ENCODE measurements at places on chromosomes 4 and X.

GRCh38 chrX:64977830-64978229 is 1.6 kb upstream of the ZC4H2 start:
- DNase-seq = peak; percentile 0

DNA sequence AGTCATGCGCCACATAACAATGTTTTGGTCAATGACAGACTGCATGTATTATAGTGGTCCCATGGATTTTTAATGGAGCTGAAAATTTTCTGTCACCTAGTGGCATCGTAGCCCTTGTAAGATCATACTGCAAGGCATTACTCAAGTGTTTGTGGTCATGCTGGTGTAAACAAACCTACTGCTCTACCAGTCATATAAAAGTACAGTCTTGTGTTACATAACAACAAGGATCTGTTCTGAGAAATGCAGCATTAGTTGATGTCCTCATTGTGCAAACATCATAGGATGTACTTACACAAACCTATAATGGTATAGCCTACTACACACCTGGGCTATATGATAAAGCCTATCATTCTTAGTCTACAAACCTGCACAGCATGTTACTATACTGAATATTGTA is 34.6 kb downstream of the COX18 start:
- peak; percentile 62 for DNase-seq

GRCh38 chrX:40893251-40893910 is 158.0 kb upstream of the MED14 start:
- no peak for DNase-seq

DNA sequence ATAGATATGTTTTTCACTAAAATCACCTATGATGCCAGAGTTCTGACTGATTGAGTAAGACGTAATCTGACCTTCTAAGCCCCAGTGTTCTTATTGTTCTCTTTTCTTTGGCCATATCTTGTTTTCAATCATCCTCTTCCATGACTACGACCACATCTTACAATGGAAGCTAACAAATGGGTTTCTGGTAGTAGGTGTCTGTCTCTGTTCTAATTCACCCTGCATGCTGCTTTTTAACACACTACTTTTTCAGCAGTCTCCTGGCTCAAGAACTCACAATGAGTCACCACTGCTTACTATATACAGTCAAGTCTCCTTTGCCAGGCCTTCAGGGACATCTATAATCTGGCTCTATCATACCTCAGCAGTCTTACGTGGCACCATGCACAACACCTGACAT is 146.1 kb downstream of the NEXMIF start:
- no peak for DNase-seq

- DNase-seq = peak; percentile 55
These were observed 15.4 kb downstream of the IGFBP7 start for GRCh38 chr4:57094832-57095223.

- no peak for DNase-seq
These were observed 100.9 kb upstream of the GUCY1A1 start for GRCh38 chr4:155565776-155566175.

DNA sequence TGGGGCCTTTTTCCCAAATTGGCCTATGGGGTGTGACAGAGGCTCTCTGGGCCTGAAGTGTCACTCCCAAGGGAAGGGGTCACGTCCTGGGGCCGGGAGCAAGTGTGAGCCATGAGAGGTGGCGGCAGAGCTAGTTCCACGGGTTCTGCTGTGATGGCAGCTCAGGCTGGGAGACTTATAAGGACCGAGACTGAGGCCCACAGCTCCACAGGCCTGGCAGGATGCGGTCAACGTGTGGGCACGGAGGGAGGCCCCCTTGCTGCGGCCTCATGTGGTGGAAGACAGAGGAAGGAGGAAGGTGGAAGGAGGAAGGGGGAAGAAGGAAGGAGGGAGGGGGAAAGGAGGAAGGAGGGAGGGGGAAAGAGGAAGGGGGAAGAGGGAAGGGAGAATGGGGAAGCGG is 7.2 kb upstream of the CPLX1 start:
- no peak for DNase-seq

- no peak for DNase-seq
These were observed 37.8 kb downstream of the PJA1 start for GRCh38 chrX:69127466-69127865.

GRCh38 chr4:52853351-52853750 is 8.8 kb upstream of the RASL11B start:
- DNase-seq = peak; percentile 49

DNA sequence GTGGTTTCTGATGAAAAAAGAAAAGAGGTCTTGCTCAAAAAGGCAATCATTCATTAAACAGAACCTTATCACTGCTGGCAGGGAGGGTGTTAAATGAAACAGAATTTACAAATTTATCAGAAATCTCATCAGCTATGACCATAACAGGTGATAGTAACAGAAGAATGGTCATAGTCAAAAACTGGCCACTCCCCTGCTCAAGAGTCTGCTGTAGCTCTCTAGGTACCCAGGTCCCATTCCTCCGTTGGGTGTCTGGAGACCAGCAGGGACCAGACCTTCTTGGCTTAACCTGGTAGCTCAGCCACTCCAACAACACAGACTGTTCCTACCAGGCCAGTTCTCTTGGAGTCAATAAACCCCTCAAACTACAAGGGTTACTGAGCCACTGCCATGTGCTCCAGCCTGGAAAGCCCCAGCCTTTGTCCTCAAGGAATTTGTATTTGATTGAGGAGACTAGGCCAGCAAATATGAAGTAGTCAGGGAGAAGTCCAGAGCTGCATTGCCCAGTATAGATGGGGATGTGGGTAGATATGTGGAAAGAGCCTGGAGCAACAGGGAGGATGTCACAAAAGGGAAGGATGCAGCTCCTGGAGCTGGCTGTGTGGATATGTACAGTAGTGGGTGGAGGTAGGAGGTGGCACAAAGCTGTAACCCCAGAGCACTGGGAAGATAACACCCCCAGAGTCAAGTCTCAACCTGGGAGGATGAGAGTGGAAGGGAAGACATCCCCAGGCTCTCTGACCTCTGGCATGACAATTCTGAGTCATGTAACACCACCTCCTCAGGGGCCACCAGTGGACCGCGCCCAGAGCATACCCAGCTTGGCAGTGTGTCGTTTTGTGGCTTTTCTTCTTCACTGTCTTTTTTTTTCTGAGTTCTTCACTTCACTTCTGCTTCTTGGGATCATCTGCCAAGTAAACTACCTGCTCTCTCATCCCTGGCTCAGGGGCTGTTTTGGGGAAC is 21.9 kb downstream of the RASL11B start:
- no peak for DNase-seq

GRCh38 chrX:37509349-37509748 is 62.1 kb upstream of the LANCL3 start:
- no peak for DNase-seq

DNA sequence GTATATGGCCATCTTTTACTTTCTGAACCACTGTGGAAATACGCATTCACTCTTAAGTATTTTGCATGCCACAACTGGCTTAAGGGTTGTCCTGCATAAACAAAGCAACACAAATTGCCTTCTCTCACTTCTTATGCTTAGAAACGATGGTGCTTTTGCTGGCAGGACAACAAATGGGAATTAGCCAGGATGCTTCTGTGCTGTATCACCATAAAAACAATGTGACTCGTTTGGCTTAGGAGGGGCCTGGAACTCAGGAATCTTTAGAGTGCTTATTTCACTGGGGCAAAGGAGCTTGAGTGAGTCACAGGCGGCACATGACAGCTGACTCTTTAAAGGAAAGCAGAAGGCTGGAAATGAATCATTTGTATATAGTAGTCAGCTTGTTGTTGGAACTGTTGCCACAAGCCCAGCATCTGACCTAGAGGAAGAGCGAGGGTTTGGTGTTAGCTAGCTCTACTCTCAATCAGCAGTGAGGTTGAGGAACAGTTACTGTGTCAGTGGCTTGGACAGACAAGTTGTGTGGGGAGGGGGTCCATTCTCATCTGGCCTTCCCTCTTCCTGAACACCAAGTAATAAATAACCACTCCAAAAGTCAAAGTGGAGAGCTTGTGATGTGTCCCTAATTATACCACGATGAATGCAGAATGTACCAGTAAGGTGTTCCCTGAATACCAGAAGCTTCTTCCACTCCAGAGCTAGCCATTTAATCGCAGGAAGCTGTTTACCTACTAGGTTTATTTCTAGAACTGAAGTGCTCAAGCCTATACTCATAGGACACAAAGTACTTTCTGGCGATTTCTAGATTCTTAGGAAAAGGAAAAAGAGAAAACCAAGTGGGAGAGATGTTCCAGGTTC is 293.1 kb downstream of the CAMK2D start:
- peak; percentile 99 for DNase-seq

DNA sequence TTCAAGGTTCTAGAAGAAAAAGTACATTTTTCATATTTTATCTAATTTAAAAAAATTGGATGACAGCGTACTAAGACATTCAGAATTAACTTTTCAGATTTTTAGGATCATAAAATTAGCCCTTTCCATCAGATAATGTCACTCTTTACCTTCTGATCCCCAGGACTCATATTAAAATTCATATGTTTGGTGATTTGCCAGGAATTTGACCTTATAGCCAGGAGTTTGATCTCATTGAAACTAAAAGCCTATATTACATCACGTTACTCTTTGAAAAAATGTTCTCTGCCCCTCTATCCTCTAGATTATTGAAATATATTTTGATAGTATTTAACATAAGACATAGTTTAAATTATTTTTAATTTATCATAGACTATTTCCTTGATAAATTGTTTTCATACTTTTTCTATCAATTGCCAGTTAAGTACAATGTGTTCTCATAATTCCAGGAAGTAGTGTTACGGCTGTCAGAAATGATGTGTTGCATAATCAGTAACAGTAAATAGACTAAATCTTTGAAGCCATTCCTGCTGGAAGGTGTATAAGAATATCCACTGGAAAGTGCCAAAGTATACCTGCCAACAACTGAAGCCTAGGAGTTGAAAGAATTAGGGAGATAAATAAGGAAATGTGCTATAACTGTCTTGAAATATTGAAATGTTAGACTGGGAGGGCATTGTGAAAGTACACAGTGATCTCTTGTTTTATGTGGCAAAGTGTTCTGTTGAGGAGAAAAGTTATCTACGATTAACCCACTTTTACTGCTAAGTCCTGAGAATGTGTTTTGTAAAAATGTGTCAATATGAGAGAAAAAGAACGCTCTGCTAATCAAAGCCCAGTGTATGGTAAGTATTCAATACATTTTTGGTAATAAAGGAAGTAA is 32.9 kb upstream of the PDGFC start:
- peak; percentile 69 for DNase-seq

DNA sequence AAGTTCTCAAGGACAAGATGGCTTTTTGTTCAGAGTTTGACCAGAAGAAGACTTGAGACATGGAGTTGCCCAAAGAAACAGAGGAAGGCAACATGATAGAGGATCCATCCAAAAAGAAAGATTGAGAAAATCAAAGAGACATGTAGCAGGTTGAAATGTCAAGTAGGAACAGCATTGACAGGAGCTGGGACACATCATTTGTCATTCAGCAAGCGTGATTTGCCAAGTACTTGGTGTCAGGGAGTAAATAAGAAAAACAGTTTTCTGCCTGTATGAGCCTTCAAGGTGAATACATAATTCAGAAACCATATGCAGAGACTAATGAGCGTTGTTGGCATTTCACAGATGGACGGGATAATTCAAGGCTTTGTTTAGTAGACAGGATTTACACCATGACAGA is 11.2 kb downstream of the SMIM31 start:
- no peak for DNase-seq

DNA sequence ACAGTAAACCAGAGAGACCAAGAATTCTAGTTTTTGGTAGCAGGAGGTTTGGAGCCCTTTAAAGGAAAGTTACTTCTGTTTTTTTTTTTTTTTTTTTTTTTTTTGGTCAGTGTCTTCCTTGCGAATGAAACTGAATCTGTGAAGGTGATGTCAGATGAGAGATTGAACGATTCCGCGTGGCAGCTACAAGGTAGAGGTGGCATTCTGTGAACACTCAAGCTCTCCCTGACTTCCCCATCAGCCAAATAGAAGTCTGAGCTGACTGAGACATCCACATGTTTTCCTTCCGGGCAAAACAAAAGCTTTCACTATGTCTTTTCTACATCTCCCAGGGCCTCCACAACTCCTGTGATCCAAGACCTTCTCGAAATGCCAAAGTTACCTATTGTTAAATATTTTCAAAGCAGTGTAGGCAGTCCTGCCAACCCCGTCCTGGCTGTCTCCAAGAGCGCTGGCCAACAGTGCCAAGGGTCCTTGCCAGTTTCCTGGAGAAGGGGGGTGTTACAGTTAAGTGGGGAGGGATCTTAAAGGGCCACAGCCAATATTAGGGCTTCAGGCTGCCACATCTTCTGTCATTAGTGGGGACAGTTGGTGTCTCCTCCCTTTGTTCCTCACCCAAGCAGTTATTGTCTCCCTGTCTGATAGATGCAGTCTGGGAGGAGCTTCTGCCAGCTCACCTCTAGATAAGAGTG is 102.9 kb upstream of the SLC34A2 start:
- DNase-seq = no peak

DNA sequence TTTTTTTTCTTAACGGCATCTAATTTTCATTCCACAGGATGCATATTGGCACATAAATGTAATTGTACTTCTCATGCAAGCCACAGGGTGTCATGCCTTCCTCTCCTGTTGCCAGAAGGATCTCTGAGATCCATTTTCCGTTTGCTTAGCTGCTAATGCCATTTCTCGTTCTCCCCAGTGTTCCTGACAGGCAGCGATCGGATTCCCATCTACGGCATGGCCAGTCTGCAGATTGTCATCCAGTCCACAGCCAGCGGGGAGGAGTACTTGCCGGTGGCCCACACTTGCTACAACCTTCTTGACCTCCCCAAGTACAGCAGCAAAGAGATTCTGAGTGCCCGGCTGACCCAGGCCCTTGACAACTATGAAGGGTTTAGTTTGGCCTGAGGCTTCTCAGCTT is 8.9 kb upstream of the NAP1L5 start:
- DNase-seq = peak; percentile 64

- DNase-seq = peak; percentile 47
These were observed 39.9 kb downstream of the ATG4A start for GRCh38 chrX:108131471-108131870.

- no peak for DNase-seq
These were observed 30.1 kb downstream of the ANKRD50 start for GRCh38 chr4:124682384-124682783.

- DNase-seq = peak; percentile 29
These were observed 490.4 kb downstream of the CENPC start for GRCh38 chr4:67054896-67055295.

DNA sequence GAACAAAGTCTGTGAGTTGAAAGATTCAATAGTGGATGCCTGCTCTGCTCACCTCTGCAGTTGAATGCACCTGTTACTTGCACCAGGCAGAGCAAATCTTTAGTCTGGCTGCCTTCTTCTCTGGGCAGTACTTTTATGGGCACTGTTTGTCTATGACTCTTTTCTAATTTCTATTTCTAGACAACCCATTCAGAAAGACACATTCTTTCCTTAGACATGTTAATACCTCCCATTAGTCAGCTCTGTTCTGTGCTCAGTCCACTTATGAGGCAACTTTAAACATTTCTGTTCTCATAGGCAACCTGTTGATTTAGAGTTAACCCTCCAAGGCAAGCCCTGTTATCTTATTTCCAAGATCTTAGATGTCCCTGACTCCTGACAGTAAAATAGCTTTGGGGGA is 108.9 kb downstream of the SYNPO2 start:
- peak; percentile 95 for DNase-seq

GRCh38 chrX:109373468-109373867 is 108.4 kb downstream of the GUCY2F start:
- no peak for DNase-seq

- DNase-seq = no peak
These were observed 72.7 kb upstream of the BOD1L1 start for GRCh38 chr4:13700021-13700857.

GRCh38 chr4:144316869-144317268 is 176.4 kb upstream of the GYPA start:
- no peak for DNase-seq
